ENCODE measurements at places on chromosomes 1 and 21. TPM values are rescaled to one million over a fixed set of nuclear protein-coding genes. Genes with fewer than 3 reads are reported as not detected.

- DNase-seq: no peak
Measured at GRCh38 chr1:169928438-169929209, 34.9 kb upstream of the SCYL3 start.

- no peak for DNase-seq
Measured at GRCh38 chr1:183490932-183491331, 18.6 kb downstream of the SMG7 start.

GRCh38 chr21:45509566-45510465 is 32.4 kb downstream of the SLC19A1 start:
- DNase-seq: no peak

- no peak for DNase-seq
Measured at GRCh38 chr1:8660411-8660828, 157.0 kb downstream of the RERE start.

NTMT2 gene
- total RNA-seq: not detected

LRRIQ3 gene
- total RNA-seq: not detected

HPCAL4 gene
- 0.49 TPM for total RNA-seq

TTC22 gene
- 43.5 TPM for total RNA-seq
